Fibroblast of the aortic adventitia (primary cell): ENCODE measurements at places on chromosomes 3 and 15. TPM values are rescaled to one million over a fixed set of nuclear protein-coding genes. Genes with fewer than 3 reads are reported as not detected.
A peak's percentile ranks its signal among the peaks of the same experiment; 100 is the strongest.

The CRYGS gene
- total RNA-seq: 1.3 TPM in 1 of 2 replicates, not detected in the other

DNA sequence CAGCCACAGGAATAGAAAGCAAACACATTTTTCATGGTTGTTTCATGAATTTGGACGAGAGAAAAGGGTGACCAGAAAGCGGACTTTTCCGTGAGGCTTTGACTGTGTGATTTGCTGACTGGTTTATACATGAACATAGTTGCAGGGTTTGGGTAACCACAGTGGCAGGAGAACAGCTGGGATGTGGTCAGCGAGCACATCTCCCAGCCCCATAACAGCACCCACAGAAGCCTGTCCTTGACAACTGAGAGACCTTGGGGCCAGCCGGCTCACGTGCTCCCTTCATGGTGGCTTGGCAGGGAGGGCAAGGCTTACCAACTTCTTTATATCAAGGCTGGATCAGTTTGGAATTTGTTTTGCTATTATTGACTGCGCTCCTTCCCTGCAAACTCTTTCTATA lies 13.2 kb upstream of the RGMA start:
- DNase-seq: no peak

GRCh38 chr3:156211583-156211982 lies 91.2 kb downstream of the KCNAB1 start:
- peak; percentile 67 for DNase-seq

DNA sequence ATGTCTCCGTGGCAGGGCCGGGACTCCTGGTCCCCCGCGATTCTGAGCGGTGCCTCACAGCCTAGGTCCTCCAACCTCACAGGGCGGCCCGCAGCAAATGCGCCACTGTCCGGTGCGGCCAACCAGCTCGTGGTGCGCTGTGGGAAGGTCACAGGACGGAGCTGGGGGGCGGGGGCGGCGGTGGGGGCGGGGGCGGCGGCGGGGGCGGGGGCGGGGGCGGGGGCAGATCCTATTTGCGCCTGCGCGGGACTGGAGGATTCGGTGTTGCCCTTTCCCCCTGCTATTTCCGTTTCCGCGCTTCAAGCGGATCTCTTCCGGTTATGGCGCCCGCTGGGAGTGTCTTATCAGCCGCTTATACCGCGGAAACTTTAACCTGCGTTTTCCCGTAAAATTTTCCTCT lies 106.7 kb upstream of the SNRPN start:
- DNase-seq: peak; percentile 28

The GATA2 gene
- 5.5 and 9.3 TPM in 2 replicates for total RNA-seq
